ENCODE measurements at places on chromosomes 12 and 14. TPM values are rescaled to one million over a fixed set of nuclear protein-coding genes. Genes with fewer than 3 reads are reported as not detected.

LRFN5 gene
- not detected for total RNA-seq

IL22 gene
- not detected for total RNA-seq

AQP2 gene
- not detected for total RNA-seq

TAC3 gene
- total RNA-seq = not detected

LPAR5 gene
- 4.1 TPM for total RNA-seq

FSCB gene
- under 0.01 TPM for total RNA-seq

DBX2 gene
- total RNA-seq = not detected

PSMA3 gene
- total RNA-seq = 70.7 TPM

SPTB gene
- 1.5 TPM for total RNA-seq

CCDC38 gene
- not detected for total RNA-seq

SFSWAP gene
- total RNA-seq = 59.0 TPM
